Activated CD4-positive, alpha-beta T cell treated with anti-CD3 and anti-CD28 coated beads, Interleukin-2, amount 50 U/mL, for 16 hours (primary cell): ENCODE measurements at places on chromosomes 7 and 10.

DNA sequence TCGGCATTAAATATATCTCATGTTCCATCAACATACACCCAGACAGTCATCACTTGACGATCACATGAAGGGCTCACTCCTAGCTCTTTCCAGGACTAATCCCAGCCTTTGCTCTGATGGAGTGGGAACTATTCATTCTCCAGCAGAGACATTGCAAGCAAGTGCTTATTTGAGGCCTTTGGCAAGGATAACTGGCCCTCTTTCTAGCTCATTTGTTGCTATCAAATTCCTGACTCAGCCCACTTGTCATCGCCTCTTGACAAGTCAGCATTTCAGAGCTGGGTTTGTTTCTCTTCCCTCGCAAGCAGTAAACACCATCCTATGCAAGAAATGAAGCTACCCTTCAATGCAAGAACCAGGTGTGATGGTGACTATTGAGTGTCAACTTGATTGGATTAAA, 1165.7 kb upstream of the AUTS2 start:
- no peak for DNase-seq

GRCh38 chr10:349081-349480, 213.8 kb downstream of the ZMYND11 start:
- no peak for DNase-seq

DNA sequence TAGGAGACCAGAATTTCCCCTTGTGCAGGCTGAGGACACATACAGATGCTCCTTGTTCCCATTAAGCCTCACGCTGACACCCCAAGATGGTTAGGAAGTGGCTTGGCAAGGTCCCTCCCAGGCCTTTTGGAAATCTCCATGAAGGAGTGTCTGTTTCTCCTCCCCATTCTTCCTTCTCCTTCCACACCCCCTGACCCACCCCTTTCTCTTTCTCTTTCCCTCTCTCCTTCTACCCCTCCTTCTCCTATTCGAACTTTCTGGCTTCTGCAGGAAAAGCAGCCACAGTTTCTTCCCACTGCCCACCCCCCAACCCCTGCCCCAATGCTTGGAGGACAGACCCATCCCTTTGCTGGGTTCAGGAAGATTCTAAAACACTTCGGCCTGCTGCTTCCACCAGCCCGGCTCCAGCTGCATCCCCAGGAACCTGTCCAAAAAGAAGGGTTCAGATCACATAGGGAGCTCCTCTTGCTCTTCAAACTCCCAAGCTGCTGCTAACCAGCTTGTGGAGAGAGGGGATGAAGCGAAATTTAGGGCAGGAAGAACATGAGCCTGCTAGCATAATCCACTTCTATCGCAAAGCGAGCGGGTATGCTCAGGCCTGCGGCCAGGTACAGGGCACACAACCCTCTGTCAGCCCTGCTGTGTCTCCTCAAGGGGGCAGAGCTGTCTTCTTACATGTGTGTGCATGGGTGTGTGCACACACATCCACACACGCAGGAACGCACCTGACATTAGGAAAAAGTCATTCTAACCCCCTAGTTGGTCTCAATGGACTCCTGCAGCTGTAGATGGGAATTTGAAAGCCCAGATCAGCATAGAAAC, 80.4 kb downstream of the PPP1R3C start:
- DNase-seq = no peak

DNA sequence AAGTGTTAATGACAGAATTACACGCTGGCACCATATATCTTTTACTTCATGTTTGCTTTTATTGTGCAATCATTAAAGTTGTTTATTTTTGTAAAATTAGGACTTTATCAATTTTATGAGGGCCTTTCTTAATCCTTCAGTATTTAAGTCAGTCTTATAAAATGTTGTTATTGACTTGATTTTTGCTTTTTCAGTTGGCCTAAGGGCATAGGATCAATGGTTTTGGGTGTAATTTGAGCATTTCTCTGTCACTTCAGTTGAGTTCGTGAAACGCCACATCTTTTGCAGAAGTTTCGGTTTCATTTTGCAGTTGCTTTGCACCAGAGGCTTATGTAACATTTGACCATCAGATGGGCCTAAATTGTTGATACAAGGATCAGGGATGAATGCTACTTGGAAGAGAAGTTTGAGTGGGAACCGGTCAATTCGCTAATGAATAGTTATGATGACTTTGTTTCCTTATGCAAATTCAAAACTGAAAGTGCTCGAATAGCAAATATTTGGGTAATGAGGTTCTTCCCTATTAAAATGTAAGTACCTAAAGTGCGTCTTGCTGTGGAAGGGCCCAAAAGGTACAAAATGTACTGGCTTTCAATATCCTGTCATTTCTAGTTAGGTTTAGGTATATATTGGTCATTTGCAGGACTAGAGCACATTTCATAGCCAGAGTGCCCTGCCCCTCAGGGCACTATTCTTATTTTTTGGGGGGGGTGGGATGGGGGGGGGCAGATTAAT, 340.9 kb downstream of the LRMDA start:
- DNase-seq = peak; percentile 23

- no peak for DNase-seq
These were observed 593.6 kb downstream of the GRM8 start for GRCh38 chr7:126659124-126659523.

DNA sequence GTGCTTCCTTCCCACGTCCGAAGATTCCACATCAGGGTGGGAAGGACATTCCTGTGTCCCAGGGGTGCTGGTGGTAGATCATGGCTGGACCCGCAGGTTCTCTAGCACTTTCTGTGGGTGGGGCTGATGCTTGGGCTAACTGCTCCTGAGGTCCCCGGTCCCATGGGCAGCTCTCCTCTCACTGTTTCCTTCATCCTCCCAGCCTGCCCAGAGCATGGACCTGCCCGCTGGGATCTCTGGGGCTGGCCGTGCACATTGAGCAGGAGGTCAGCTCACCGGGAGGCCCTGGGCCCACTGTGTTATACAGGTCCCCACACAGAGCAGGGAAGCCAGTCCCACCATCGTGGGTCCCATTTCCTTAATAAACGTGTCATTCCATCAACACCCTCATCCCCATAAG, 502.3 kb downstream of the TCERG1L start:
- no peak for DNase-seq

DNA sequence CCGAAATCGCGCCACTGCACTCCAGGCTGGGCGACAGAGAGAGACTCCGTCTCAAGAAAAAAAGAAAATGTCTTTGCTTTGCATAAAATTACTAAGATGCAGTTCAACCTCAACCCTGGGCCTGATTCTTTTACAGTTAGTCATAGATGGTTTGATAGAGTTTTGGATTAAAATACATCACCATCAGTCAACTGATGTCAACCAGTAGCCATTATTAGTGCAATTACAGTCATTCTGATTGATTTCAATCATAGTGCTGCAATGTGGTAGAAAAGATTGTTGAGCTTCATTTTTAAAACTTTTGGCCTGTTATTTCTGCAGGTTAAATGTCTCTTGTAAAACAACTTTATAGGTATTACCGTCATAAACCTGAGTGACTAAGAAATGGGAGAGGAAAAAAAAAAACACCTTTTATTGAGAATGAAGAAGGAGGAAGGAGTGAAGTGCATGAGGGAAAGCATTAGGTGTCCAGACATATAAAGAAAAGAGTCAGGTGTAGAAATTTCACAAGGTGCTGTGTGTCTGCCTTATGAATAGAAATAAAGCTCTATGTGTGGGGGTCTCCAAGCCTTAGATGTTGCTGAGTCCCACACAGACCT, 150.6 kb downstream of the TRIL start:
- DNase-seq = no peak

DNA sequence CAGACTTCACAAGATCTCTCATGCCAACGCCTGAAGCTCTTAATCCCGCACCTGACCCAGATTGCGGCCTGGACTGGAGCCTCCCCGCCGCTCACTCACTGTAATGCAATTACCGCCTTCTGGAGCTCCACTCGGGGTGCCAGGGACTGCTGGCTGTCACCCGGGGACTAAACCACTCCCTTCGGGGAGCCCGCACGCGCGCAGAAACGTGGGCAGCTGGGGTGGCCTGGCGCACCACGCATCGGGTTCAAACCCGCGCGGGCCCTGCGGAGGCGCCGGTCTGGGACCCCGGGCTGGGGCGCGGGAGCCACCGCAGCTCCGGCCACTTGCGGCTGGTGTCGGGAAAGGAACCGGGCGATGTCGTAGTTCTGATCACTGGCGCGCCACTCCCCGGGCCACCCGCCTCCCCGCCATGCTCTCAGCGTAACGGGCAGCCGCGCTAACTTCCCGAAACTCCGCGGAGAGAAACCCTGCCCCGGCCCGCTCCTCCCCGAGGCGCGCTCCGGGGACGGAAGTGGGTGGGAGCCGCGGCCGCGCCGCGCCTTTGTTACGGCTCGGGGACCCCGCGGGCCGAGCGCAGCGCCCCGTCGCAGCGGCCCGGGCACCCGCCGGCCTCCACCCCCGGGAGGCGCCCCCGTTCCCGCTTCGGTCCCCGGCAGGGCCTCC, 100.3 kb upstream of the SVIL start:
- peak; percentile 38 for DNase-seq

DNA sequence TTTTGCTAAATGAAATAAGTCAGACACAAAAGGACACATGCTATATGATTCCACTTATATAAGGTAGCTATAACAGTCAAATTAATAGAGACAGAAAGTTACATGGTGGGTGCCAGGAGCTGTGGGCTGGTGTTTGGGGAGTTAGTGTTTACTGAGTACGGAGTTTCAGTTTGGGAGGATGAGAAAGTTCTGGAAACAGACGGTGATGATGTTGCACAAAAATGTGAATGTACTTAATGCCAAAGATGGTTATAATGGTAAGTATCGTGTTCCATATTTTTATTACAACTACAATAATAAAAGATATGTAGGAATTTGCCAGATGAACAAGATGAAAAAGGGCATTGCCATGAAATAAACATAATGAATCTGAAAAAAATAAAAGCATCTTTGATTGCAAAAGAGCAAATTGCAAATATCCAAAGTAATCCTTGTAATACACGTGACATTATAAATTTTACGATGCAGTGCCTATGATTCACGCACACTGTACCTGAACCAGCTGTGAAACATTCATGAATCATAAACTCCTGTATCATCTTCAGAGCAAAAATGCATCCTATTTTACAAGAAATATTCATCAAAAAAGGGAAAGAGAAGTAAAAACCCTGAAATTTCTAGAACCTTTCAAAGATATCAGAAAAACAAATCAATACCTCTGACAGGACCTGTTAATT, 676.7 kb downstream of the PCDH15 start:
- DNase-seq = no peak

GRCh38 chr7:91496251-91496820, 232.1 kb downstream of the FZD1 start:
- no peak for DNase-seq

DNA sequence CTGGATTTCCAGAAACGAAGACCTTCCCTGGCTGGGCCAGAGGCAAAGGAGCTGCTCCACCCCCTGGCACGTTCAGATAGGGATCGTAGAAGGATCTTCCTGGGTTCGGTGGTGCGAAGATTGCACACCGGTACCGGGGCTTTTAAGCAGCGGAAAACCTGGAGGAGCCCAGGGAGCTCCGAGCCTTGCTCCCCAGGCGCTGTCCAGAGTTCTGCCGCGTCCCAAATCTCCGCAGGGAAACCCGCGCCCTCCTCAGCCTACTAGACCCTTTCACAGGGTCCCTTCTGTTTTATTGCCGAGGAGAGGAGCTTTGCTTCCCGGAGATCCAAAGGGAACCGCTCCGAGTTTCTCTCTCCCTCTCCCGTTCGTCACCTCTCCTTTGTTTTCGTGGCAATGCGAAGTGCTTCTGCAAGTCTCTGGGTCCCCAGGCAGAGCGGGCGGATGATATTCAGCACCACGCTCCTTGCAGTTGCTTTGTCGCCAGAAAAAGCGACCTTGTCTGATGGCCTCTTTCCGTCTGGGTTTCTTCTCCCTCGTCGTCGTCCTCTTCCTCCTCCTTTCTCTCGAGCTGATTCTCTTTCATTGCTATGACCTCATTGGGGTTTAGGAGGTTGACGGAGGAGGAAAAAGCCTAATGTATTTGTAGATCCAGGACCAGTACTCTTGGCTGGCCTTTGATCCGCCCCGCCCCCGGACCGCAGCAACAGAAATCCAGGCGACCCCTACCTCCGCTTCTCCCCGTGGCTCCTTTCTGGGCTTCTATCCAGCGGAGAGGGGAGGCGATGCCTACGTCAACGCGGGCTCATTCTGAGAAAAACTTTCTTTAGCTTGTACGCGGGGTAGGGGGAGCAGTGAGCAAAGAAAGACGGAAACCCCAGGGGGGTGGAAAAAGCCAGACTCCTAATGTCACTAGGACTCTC, at the start of gene TMEM196:
Gene TMEM196 (minus strand): TSS at position 777 of the 920 bp plus-strand sequence. CDS start 921 bp downstream, outside the sequence.
- DNase-seq = no peak

DNA sequence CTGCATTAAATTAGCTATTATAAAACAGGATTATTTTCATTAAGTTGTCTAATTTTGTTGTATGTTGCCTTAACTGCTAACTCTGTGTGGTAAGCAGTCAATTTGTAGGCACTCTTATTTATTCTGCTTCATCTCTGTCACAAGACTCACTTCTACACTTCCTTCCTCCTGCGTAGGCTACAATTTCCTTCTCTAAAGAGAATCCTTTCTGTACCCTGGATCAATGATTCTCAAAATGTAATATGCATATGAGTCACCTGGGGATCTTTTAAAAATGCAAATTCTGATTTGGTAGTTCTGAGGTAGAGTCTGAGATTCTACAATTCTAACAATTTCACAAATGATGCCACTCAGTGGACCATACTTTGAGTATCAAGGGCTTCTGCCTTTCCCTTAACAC, 4.4 kb upstream of the UBE2D1 start:
- DNase-seq = no peak

DNA sequence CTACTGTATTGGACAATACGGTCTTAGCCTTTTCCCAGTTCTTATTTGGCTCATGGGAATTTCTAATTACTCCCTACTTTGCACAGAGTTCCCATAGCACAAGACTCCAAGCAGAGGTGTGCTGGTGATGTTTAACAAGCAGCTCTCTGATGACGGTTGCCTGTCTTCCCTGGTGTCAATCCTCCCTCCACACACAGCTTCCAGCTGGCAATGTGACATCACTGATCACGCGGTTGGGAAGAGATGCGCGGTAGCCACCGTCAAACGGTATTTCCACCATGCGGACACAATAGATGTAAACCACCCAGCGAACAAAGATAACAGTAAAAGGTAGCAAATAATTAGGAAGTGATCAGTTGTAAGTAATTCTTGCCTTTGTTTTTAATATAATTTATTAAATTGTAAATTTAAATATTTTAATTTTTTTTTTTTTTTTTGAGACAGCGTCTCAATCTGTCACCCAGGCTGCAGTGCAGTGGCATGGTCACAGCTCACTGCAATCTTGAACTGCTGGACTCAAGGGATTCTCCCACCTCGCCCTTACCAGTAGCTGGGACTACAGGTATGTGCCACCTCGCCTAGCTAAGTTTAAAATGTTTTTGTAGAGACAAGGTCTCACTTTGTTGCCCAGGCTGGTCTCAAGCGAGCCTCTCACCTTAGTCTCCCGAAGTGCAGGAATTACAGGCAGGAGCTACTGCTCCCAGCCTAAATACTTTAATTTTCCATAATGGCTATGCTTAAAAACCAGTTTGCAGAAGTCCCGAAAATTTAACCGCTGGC, 36.3 kb upstream of the IL15RA start:
- no peak for DNase-seq

GRCh38 chr10:124995605-124996004, 53.7 kb downstream of the ZRANB1 start:
- no peak for DNase-seq
